Right atrium auricular region (tissue), 2 donors: ENCODE measurements at places on chromosomes 5 and 9.

DNA sequence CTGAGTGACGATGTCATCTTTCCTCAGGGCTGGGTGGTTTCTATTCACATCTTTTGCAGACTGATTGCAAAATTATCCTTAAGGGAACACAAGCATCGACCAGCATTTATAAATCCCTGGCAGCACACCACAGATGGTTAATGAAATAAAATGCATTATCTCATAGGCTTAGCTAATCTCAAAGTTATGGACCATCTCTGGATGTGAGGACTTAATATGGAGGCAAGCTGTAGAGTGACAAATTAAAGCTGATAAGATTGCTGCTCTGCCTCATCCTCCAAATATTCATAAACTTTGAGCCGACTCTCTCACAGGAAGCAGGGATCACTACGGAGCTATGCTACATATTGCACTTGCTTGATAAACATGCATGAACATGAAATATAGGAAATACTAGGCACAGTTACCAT lies 663.2 kb upstream of the RGMB start:
- DNase-seq = no peak

DNA sequence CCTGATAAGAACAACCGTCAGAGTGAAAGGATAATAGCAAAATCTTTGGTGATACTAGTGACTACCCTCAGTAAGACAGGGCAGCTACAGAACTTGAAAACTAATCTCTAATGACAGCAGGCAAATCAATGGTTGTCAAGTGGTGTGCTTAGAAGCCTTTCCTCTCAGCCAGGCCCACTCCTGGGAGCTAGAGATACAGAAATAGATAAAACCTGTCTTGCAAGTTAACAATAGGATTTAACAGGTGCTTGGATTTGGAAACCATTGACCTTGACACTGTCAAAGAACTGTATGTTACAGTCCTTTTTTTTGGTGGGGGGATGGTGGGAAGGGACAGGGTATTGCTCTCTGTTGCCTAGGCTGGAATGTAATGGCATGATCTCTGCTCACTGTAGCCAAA lies 118.6 kb downstream of the BASP1 start:
- DNase-seq = no peak

GRCh38 chr9:76456202-76456926 lies 2.6 kb upstream of the GCNT1 start:
- DNase-seq = no peak

DNA sequence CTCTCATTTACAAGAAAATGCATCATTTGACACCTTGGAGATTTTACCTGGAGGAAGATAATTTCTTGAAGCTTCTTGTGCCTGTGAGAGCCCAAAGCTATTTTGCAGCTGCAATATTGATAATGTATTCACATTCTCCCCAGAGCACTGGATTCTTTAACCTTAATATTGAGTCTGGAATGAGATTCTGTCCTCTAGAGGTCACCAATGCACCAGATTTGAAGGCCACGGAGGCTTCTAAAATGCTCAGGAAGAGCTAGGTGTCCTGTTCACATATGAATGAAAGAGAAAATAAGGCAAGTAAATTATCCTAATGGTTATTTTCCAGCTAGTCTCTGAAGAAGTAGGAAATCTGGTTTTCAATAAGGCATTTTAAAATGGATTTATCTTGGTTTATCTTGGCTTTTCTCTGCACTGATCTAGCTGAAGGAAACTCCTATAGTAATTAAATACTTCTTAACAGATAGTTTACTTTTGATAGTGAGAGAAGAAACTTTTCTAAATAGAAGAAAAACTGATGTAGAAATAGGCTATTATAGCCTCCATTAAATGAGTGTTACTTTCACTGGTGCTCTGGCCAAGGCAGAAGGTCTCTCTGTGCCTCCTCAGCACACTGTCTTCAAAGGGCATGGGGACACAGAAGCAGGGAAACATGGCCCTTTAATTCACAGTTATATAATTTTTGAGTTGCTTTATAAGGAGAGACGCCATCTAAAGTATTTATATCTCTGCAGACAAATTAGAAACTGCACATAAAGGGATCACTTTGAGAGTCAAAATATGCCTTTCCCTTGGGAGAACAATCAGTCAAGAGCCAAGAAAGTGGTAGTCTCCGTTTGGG lies 297.0 kb upstream of the ACTBL2 start:
- no peak for DNase-seq

DNA sequence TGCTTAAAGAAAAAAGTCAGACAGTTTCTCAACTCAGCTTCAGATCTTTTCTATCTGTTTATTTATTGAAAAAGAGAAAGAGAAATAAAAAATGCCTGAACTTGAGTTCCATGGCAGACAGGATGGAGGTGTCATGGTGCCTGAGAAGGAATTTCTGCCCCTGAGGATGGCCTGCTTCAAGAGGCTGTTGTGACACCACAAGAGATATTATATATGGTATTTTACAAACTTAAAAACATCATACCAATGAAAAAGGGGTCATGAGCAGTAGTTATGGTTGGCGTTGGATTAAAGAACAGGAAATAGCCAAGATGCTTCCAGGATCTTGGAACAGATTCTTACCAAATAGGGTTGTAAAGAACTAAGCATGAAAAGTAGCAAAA lies 344.6 kb downstream of the GLIS3 start:
- DNase-seq = no peak

GRCh38 chr5:52693280-52693679 lies 94.4 kb upstream of the ITGA1 start:
- DNase-seq = no peak

- DNase-seq = no peak
Observed at GRCh38 chr5:88656221-88656950, 226.6 kb downstream of the MEF2C start.

- DNase-seq = no peak
Observed at GRCh38 chr5:132525299-132525724, 18.0 kb downstream of the IL5 start.

- no peak for DNase-seq
Observed at GRCh38 chr5:137575847-137576246, 76.7 kb upstream of the SPOCK1 start.

DNA sequence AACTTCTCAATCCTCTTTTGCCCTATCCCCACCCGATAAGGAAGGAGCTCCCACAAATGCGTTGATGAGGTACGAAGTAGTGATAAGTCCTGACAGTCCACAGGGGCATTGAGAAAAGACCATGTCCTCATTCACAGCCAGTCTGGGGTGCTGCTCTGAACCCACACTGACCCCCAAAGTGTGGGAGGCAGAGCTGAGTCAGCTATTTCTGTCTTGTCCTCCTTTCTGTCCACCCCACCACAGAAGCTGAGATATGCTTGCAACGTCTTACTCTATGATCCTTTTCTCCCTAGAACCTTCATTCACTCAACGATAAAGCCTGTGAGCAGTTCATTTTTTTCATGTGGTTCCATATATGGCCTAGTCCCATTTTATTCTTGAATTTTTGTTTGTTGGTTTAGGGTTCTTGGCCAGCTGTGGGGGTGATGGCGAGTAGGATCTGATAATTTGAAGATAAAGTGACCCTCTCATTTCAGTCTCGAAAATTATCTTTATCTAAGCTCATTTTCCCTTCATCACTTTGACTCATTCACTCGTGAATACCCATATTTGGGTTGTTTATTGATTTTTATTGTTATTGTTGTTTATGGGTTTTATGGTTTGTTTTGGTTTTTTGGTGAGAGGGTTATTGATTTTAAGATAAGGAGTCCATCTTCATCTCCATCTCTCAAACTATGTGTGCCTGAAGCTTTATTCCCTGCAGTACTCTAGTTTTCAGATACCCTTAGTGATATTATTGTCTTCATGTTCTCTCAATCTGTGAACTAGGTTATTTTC lies 58.5 kb upstream of the ZNF366 start:
- no peak for DNase-seq

DNA sequence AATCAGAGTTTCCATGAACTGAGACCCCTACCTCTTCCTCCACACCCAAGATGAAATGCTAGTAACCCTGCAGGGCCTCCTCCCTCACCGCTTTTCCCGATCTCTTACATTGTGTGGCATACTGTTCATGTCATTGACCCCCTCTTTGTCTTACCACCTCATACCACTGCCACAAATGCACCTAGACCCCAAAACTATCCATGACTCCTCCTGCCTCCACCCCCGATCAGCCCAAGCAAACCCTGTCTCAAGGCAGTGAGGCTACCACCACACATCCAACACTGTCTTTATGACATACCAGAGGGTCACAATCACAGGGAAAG lies 55.7 kb downstream of the PLAC8L1 start:
- DNase-seq = no peak

GRCh38 chr9:85569988-85570387 lies 171.8 kb downstream of the AGTPBP1 start:
- no peak for DNase-seq

GRCh38 chr5:18244309-18244708 lies 610.0 kb downstream of the TAF11L14 start:
- DNase-seq = no peak

DNA sequence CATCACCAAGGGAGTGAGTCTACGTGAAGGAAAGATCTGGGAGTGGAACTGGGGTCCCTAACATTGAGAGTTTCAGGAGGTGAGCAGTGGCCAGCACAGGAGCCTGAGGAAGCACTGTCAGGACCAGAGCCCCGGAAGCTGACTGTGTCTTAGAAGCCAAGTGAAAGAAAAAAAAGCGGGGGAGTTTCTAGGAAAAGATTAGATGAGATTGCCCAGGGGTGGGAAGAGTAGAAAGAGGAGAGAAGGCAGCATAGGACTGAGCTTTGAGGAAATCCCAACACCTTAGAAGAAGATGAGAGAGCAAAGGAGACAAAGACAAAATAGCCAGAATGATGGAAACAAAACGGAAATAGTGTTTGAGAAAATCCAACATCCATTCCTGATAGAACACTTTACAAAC lies 37.0 kb upstream of the LRRTM2 start:
- DNase-seq = no peak

- no peak for DNase-seq
Observed at GRCh38 chr5:149740866-149741459, 10.9 kb downstream of the PPARGC1B start.

- DNase-seq = no peak
Observed at GRCh38 chr9:88322906-88323566, 65.2 kb upstream of the SPIN1 start.

GRCh38 chr5:95779611-95780010 lies 42.9 kb downstream of the GLRX start:
- DNase-seq = no peak

- no peak for DNase-seq
Observed at GRCh38 chr5:145858959-145859358, 13.9 kb downstream of the GRXCR2 start.
